ENCODE measurements at places on chromosomes 2 and 18. TPM values are rescaled to one million over a fixed set of nuclear protein-coding genes. Genes with fewer than 3 reads are reported as not detected.

DNA sequence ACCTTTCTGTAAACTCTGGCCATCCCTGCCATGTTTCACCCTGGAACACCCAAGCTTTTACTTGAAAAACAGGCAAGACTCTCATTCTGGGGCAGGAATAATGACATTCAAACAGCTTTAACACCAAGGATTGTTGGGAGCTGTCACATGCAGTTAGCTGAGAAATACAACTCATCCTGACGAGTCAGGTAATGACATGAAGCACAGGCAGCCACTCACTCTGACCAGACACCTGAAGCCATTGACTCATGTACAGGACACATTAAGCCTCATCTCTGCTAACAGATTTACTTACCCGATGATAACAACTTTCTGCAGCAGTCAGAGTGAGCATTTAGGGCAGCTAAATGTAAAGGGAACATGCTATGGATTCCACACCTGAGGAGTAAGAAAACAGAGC is 163.1 kb upstream of the PGAP1 start:
- DNase-seq, result no peak

GRCh38 chr18:49762191-49763077 is 50.9 kb downstream of the ACAA2 start:
- DNase-seq, result no peak

GRCh38 chr2:200538139-200538538 is 12.1 kb downstream of the SGO2 start:
- no peak for DNase-seq

Gene MC2R
- polyA plus RNA-seq, result not detected

Gene FAP
- not detected for polyA plus RNA-seq

All from K562 (cell line).